ENCODE measurements at places on chromosomes 2 and 18. TPM values are rescaled to one million over a fixed set of nuclear protein-coding genes. Genes with fewer than 3 reads are reported as not detected.

DAW1 gene
- total RNA-seq = 0.39 TPM

C2orf49 gene
- total RNA-seq = 18.4 TPM

ERFE gene
- 0.75 TPM for total RNA-seq

CXCR4 gene
- total RNA-seq = not detected

- DNase-seq = no peak
Measured at GRCh38 chr2:239806758-239807434, 218.2 kb downstream of the NDUFA10 start.

DNA sequence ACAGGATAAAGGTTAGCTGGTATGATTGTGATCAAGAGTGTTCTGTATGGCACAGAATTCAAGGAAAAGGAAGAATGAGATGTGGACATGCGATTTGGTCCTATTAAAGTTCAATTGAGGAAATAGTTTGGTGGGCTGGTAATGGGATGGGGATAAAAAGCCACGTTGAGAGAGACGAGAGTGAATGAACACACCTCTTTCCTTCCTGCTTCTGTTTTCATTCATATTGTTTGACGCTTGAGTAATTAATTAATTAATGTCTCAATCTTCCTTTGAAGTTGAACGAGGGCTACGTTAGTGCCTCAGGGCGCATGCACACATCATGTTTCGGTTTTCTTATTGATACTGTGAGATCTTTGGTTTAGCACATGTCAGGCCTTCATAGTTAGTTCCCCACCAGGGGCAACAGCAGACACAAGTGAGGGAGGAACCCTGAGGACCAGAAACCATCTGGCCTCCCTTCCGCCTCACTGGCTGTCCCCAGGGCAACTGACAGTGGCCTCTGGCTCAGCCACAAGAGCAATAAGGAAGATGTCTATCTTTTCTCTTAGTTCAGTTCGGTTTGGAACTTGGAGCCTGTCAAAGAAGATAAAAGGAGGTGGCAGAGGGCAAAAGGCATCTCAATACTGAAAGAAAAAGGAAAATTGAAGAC is 116.0 kb downstream of the LIPG start:
- DNase-seq = no peak

DNA sequence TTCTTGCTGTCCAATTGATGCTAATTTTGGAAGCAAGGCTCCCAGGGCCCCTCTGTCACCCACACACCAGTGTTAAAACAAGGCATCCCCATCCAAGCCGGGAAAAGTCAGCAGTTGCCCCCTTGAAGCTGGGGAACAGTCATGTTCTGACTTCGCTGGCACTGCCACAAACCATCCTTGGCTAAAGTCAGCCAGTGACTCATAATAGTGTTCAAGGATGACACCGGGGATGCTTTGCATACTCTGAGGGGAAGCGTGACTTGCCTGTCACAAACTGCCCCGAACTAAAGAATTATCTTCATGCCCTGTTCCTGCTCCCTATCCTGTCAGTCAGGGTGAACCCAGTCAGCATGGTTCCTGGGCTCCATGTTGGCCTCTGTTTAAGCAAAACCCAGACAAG is 37.0 kb downstream of the TGFA start:
- DNase-seq = no peak

- no peak for DNase-seq
Measured at GRCh38 chr2:71615767-71616730, 162.7 kb downstream of the DYSF start.

- no peak for DNase-seq
Measured at GRCh38 chr2:219118504-219118903, 42.1 kb downstream of the NHEJ1 start.

DNA sequence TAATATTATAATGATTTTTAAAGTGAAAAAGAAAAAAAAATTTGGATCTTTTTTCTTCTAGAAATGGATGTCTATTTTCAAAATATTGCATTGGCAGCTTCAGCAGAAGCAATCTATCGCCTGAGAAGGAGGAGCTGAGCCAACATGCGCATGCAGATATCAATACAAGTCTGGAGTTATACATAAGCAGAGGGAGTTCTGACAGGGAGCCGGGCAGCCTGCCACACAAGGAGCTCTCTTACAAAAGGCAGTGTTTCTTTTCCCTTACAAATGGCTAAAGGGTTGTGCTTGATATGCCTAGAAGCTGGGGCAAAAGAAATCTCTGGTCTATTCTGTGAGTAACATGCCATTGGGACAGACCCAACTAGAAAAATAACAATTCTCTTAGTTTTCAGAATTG is 291.9 kb upstream of the TRIB2 start:
- DNase-seq = no peak

DNA sequence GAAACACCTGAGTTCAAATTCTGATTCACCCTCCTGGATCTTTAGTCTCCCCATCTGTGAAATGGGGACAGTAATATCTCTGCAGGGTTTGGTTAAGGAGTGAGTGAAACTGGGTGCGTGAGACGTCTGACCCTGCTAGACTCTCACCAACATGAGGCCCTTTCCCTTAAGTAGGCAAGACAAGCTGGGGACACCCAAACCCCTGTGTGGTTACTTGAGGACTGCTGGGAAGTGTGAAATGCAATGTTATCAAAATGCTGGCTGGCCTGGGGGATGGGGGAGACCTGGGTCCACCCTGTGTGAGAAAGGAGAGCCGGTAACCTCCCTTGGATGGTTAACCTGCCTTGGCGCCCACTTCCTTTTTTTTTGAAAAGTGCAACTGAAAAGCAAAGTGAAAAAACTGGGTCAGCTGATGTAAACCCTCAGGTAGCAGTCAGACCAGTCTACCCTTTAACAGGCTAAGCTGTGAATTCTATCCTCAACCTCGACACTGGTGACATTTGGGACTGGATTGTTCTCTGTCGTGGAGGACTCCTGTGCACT is 82.3 kb downstream of the INPP5D start:
- DNase-seq = no peak

DNA sequence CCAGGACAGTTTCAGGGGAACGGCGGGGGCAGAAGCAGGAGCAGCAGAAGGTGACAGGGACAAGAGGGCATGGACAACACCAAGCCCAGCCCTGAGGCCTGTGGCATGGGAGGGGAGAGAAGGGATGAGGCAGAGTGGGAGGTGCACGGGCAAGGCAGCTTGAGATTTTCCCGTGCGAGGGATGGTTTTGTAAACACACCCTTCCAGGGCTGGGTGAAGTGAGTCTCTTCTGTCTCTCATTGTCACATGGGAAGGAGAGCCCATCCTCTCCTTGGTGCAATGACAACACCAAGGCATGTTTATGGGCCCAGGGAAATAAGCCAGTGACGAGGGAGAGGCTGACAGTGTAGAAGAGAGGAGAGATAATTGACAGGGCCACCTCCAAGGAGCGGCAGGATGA is 69.6 kb upstream of the RIOK3 start:
- no peak for DNase-seq

DNA sequence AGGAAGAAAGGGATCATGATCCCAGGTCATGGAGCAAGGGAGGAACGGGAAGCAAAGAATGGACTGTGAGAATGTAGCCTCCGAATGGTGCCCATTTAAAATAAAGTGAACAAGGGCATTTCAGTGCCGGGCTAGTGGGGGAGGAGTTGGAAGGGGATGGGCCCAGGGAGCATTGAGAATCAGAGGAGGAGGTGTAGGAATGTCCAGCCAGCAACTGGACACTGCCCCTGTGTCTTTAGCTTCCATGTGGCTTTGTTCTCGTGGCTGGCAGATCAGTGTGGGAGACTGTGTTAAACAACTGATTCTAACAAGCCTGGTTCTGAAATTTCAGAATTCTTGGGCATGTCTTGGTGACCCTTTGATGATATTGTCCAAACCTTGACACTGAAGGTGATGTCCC is 1.4 kb upstream of the RNF103 start:
- no peak for DNase-seq
